Fibroblast of the conjunctiva (primary cell): ENCODE measurements at places on chromosomes 13 and 19.

- DNase-seq: no peak
These were observed 328.8 kb downstream of the FGF9 start for GRCh38 chr13:21999666-22000065.

DNA sequence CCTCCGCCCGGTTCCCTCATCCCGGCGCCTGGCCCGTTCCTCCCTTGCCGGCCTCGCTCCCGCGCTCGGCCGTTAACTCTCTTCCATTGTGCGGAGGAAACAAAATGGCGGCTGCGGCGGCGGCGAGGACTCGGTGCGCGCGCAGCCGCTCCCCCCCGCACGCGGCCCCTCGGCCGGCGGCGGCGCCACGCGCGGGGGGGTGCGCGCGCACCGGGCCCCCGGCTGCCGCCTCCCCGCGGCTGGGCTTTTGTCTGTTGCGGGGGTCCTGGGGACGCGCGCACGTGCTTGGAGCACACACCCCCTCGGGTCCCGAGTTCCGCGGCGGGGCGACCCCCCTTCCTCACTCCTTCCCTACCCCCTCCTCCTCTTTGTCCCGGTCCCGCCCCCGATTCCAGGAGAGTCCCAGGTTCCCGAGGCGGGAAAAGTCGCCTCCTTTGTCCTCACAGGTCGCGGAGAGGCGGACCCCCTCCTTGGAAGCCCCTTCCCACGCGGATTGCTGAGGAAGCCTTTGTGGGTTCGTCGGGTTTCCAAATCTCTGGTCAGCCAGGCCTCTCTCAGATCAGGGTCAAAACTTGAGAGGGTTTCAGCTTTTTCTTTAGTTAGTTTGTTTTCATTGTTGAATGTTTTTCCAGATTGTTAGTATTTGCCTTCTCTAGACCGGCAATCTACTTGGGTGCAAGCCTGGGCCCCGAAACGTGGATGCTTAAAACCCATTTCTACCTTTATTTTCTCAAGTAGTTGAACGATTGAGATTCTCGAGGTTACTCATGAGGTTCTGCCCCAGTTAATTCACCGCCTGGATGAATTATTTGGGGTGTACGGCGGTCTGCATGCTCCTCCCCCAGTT is 687 bp downstream of the ILF3 start:
- no peak for DNase-seq

GRCh38 chr13:76825430-76825829 is 60.8 kb downstream of the KCTD12 start:
- no peak for DNase-seq

DNA sequence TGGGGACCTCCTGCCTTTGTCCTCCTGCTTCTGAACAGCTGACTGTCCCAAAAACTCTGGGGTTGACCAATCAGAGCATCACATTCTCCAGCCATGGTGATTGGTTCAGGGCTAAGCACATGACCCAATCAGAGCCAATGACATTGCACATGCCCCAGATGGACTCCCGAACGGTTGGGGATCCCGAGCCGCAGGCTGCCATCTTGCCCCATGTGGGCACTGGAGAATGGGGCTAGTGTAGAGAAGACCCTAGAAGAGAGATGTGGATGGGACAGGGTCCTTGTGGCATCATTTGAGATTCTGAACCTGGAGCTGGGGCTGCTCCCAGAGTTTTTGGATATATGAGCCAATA is 31.3 kb upstream of the PEPD start:
- no peak for DNase-seq

GRCh38 chr19:51354742-51355148 is 11.4 kb downstream of the ETFB start:
- no peak for DNase-seq

- no peak for DNase-seq
These were observed 80.3 kb upstream of the FRY start for GRCh38 chr13:31951215-31951678.

DNA sequence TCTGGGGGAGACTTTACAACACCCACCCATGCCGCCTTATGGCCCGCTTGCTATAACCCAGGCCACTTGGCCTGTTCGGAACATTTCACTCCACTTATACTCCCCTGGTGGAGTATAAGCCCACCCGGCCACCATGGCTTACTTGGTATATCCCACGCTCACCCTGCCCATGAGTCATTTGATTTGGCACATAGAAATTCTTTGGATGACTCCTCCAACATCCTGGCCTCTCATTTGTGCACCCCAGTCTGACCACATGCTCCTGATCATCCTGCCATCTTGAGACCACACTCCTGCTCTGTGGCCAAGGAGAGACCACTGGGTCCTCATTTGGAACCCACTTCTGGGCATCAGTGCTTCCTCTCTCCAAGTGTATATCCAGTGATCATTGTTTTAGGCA is 5.2 kb downstream of the SPACA6 start:
- no peak for DNase-seq

DNA sequence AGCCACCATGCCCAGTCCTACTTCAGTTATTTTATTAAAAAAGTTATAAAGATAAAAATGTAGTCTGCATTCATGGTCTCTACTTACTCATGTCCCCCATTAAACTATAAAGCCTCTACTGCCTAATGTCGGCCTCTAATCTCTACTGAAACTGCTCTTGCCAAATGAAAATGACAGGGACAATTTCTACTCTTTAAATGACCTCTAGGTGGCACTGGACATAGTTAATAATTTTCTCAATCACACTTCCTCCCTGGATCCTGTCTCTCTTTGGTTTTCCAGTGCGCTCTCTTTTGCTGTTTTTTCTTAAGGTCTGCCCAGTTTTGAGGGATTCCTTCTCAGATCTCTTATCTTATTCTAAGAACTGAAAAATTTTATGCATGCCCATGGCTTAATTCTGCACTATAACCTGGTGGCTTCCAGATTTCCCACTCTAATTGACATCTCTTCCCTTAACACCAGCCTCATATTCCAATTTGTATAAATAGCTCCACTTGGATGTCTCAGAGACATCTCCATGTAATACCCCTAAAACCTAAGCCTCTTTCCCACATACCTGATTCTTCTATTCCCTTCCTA is 54.3 kb downstream of the MTMR6 start:
- DNase-seq: no peak

DNA sequence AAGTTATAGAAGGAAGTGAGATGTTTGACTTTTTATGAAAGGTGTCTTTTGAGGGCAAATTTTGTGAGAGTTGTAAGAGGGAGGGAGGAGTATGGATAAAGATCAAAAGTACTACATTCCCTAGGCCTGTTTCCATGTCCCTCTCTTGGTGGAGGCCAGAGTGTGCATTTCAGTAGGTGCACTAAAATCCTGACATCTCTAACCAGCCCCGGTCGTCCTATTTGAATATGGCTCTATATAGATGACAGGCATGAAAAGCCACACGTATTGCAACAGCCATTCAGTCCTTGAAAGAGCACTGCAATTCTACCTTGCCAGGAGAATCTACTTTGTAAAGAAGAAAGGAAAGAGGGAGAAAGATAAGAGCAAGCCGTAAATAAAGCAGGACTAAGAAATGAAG is 510.1 kb downstream of the IRS2 start:
- no peak for DNase-seq

DNA sequence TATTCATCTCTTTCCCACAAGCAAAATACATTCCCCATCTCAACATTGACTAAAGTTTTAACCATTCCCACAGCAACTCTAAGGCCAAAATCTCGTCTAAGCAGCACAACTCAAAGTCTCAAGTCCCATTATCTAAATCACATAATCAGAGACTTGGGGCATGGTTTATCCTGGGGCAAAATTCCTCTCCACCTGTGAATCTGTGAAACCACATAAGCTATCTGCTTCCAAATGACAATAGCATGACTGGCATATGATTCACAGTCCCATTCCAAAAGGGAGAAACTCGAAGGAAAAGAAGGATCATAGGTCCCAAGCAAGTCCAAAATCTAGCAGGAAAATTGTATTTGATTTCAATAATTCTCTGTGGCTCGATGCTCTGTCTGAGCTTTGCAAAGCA is 73.0 kb downstream of the ANKRD10 start:
- no peak for DNase-seq

- no peak for DNase-seq
These were observed 47.9 kb downstream of the LYL1 start for GRCh38 chr19:13054626-13055212.

DNA sequence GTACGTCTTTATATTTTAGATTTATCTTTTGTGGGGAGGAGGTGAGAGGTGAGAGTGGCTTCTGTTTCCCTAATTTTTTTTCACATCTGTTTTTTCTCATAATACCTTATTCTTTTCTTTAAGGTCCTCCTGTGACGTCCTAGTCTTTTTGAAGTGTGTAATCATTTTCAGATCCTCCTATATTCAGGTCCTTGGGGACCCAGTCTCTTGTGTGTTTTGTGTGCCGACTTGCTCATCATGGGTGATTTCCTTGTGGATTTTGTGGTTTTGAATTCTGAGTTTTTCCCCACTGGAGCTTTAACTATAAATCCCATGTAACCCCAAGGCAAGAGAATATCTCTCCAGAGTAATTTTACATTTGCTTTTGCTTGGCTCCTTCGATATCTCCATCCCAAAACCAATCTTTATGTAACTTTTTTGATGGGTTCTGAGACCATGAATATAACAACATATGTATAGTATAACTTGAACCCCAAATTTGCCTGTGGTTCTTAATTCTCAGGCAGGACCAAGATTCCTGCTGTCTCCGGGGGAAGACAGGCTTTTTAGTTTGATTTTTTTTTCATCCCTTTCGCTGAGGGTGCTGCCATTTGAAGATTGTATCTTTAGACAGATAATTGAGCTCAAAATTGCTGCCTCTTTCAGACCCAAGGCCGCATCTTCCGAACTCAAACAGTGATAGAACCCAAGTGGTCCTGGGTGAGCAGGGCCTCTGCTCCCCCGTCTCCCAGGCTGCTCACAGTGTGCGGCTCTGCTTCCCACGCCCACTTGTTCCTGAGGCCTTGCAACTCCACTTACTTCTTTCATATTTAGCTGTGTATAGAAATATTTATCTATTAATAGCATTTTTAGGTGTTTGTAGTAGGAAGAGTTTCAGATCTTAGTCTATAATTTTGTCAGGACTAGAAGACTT is 59.1 kb upstream of the GPR183 start:
- DNase-seq: no peak

- no peak for DNase-seq
These were observed at the start of gene AKAP11 for GRCh38 chr13:42272115-42272803. Gene AKAP11 (plus strand): TSS chr13:42272152. CDS start chr13:42286349, 14,197 bp downstream.

DNA sequence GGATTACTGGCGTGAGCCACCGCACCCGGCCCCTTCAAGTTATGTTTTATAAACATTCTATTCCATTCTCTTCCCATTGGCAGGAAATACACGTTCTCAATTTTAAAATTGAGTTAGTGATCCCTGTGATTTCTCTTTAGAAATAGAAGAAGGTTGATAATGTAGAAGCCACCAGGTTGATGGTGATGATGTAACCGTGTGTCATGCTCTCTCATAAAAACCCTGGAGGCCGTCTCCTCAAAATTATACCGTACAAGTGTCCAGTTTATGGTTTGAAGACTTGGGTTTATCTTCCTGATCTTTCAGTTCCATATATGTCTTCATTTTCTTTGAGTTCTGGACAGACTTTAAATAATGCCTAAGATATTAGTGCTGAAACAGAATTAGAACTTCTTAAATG is 32.2 kb downstream of the COG3 start:
- DNase-seq: no peak

DNA sequence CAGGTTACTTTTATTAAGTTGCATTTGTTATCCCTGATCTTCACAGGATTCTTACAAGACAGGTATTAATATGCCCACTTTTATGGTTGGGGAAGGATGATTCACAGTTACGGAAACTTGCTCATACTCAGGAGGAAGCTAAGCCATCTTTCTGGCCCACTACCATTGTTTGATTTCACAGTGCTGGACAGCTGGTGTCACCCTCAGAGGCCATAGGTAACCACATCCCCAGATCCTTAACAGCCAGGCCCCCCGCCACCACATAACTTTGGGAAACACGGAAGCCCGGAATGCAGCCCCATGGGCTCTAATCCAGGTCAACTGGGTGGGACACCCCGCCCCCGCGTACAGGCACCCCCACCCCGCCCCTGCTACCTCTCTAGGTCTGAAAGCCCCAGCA is 119.7 kb downstream of the IRS2 start:
- no peak for DNase-seq

DNA sequence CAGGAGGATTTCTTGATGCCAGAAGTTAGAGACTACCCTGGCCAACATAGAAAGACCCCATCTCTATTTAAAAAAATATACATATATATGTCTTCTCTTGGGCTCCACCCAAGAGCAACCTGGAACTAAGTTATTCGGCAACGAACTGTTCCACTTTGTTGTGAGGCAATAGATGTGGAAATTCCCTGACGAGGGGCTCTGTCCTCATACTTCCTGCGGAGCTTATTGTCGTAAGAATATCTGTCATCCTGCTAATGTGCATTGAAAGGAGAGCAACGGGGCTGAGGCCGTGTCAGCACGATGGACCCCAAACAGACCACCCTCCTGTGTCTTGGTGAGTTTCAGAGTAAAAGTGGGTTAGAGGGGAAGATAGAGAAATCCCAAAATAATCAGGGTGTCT is at the start of gene FCAR:
Gene FCAR (plus strand): TSS at position 246 of the 400 bp plus-strand sequence. CDS start 55 bp downstream, at position 301.
- no peak for DNase-seq

GRCh38 chr19:6739883-6740588 is 556 bp downstream of the TRIP10 start:
- DNase-seq: no peak

- DNase-seq: no peak
These were observed 62.3 kb downstream of the KCTD15 start for GRCh38 chr19:33859016-33859415.

DNA sequence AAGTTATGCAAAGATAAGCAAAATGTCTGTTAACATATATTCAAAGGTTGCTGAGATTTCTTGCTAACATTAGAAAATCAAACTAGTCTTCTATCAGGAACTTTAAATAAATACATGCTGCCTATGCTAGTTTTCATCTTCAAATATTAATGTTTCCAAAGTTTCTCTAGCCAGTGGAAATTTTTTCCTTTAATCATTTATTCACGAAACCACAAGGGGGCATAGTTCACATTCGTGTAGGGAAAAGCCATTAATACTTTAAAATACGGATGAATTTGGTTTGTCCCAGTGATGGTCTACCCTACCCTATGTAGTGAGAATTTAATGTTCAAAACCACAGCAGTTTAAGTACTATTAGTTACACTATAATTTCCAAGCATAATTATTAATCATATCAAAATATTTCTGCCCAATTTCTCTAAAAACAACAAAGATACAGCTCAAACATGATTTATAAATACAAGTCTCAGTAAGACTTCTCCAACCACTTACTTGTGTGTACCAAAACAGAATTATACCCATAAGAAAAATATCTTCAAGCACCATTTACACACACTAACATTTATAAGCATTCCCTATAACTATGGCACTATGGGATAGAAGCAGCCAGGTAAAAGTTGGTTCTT is 16.2 kb downstream of the NUFIP1 start:
- DNase-seq: no peak

DNA sequence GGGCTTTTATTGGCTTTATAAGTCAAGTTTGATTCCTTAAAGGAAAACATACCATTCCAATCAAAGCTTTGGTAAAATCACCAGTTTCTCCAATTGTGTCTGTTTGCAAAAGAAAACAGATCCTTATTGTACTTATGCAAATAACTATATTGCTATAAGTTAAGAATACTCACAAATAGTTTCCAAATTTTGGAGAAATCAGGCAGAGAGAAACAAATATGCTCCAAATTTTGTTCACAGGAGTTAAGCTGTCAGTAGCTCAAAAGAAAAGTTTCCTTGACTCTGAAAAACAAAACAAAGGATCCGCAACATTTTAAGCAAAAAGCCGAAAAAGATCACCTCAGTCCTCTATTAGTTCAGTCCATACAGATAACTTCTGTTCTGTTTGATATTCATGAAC is 19.2 kb upstream of the IGFL4 start:
- no peak for DNase-seq
